ENCODE measurements at places on chromosomes 4 and X.

GRCh38 chr4:187944179-187944578 lies 51.4 kb upstream of the ZFP42 start:
- no peak for DNase-seq

GRCh38 chr4:130077275-130077674 lies 981.3 kb downstream of the C4orf33 start:
- DNase-seq: no peak

GRCh38 chr4:23717528-23718248 lies 172.2 kb downstream of the PPARGC1A start:
- peak; percentile 5 for DNase-seq

DNA sequence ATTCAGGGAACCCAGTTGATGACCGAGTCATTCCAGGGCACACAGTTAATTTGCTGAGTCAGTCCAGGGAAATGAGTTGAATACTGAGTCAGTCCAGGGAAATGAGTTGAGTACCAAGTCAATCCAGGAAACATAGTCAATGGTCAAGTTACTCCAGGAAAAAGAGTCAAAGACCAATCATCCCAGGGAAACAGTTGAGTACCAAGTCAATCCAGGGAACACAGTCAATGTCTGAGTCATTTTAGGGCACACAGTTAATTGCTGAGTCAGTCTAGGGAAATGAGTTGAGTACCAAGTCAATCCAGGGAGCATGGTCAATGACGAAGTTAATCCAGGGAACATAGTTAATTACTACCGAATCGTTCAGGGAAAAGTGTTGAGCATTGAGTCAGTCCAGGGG lies 754.4 kb downstream of the NLGN4X start:
- no peak for DNase-seq

DNA sequence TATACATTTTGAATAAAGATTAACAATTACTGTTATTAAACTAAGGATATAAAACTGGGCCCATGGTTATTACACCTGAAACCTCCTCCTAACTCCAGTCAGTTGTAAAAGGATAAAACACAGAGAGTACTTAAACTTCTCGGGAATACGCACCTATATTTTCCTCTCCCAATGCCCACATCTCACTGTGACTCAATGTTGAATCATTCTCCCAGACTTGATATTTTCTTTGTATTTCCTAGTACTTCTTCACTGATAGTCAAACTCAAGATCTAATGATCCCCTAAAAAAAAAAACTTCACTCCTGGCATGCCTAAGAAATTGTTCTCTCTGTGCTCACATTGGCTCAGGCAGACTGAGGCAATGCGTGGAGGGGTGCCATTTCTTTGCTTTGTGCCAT lies 212.5 kb upstream of the DKK2 start:
- DNase-seq: no peak
